ENCODE measurements at places on chromosomes 12 and 14.

- DNase-seq, result no peak
Observed at GRCh38 chr14:99077844-99078236, 194.2 kb downstream of the BCL11B start.

DNA sequence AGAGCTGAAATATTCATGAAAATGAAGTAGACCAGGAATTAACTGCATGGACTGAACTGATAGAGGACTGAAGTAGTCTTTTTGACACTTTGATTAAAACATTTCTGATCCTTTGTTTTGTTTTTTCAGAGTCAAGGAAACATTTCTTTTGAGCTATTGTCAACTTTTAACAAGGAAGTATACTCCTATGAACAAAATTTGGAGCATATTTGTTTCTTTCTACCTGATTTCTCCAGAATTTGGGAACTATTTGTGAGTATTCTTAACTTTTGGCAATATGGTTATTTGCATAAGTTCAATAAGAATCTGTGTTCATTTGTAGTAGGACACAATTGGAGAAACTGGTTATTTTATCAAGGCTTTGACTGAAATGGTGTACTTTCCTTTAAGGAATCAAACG lies 71.3 kb upstream of the HECTD1 start:
- no peak for DNase-seq

DNA sequence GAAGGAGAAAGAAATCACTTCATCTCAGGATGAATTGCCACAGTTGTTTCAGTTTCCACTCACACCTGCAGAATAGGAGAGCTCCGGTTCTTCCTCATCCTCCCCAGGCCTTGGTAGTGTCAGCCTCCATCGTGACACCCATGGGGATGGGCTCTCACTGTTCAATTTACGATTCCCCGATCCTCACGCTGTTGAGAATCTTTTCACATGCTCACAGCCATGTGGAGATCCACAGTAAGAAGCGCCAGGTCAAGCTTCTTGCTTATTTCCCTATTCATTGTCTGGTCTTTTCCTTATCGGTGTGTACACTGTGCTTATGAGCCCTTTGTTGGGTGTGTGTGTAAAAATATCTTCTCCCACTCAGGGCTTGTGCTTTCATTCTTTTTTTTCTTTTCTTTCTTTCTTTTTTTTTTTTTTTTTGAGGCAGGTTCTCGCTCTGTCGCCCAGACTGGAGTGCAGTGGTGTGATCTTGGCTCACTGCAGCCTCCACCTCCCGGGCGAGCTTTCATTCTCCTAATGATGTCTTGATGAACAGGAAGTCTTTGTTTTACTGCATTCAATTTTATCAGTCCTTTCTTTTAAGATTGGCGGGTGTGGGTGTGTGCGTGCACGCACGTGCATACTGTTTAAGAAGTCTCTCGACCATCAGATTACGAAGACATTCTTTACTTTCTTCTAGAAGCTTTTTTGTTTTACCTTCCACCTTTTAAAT lies 21.5 kb downstream of the RIN3 start:
- no peak for DNase-seq

GRCh38 chr14:77024171-77024691 lies 4.3 kb downstream of the IRF2BPL start:
- no peak for DNase-seq

DNA sequence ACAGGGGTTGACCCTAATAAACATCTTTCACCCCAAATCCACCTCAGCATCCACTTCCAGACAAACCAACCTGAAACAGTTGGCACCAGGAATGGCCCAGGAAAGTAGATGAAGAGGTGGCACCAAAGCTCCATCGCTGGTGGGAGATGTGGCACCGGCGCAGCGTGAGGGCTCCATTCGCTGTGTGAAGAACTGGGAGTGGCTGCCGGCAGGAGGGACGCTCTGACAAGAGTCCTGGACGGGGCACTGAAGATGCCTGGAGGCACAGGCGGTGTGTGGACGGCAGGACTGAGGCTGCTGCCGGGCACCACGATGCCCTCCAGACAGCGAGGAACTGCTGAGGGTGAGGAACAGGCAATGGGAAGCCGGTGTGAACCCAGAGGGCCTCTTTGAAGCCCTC lies 29.3 kb downstream of the DIO3 start:
- DNase-seq, result no peak

DNA sequence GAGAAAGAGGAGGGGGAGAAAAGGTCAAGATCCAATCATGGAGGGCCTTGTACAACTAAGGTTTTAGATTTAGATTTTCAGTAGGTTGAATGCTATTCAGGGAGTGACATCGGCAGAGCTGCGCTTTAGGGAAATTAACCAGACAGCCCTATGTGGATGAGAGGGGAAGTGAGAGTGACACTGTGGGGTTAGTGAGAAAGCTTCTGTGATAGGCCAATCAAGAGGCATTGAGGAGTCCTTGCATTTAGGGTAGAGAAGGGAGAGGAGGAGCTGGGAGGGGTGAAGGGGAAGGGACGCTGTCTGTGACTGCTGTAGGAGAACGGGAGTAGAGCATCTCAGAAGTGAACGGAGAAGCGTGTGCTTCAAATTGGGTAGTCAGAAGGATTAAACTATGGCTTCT lies 3.4 kb downstream of the HSD17B6 start:
- DNase-seq, result no peak

Measured in HCEC 1CT (cell line).